CD8-positive, alpha-beta T cell (primary cell): ENCODE measurements at places on chromosomes 2 and 18.

DNA sequence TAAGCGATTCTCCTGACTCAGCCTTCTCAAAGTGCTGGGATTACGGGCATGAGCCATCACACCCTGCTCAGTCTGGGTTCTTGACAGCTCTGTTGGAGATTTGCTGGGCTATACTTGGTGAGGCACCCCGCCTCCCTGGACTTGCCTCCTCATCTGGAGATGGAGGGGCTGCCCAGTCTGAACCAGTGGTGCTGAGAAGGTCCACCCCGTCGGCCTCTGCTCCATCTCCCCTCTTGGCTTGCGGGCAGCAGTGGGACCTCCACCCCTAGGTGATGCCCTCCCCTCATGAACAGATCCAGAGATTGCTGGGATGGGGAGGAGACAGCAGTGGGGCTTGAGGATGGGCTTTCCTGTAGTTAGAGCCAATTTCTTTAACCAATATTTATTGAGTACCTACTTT, 120.9 kb downstream of the CLIP4 start:
- DNase-seq, result no peak

- DNase-seq, result no peak
Observed at GRCh38 chr2:165283342-165283741, 44.1 kb downstream of the SCN2A start.

DNA sequence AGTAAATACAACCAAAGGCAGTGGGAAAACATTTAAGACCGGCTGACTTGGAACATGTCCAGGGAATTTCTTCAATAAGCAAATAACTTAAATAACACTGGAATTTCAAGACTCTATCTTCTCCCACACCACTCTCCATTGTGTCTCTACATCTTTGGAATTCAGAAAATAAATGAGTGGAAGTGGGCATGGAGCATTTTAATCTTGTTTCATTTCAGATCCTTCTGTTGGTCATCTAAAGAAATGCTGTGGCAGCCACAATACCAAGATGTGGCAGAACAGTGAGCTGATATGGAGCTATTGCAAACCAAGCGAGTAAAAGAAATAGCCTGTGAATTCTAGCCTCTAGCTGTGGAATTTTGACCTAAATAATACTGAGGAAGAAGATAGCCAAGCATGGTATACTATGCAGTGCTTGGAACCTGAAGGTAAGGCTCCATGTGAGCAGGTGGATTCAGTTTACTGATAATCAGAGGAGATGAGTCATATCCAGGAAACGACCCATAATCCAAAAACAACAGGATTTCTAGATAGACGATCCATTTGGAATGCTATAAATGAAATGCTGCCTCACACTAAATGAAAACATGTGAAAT, 157.1 kb upstream of the SCN7A start:
- DNase-seq, result no peak

GRCh38 chr18:72246076-72246475, 298.1 kb downstream of the CBLN2 start:
- no peak for DNase-seq

DNA sequence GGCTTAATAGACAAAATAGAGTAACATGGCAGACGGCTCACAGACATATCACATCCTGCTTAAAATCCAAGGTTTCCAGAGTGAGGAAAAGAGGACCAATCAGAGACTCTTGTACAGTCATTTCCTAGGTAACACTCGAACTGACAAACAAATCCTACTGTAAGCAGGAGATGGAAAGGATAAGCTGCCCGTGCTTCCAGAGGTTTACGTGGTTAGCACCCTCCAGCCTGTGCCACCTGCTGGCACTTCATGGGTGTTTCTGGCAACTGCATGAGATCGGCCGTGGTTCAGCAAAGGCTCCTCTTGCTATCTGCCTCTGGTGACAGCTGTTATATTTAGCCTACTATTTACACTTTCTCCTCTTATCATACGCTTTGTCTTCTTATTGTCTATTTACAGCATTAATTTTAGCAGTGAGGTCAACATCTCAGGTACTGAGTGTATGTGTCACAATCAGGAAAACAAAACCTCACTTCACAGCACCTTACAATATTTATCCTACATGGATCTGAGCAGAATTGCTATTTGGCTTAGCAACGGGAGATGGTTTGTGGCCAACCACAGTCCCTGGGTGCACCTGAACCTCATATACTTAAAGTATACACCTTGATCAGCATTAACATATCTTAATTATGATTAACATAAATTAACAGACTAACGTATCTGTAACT, 226.9 kb downstream of the TMEM163 start:
- no peak for DNase-seq

GRCh38 chr2:39158351-39158750, 37.5 kb upstream of the SOS1 start:
- DNase-seq, result no peak

DNA sequence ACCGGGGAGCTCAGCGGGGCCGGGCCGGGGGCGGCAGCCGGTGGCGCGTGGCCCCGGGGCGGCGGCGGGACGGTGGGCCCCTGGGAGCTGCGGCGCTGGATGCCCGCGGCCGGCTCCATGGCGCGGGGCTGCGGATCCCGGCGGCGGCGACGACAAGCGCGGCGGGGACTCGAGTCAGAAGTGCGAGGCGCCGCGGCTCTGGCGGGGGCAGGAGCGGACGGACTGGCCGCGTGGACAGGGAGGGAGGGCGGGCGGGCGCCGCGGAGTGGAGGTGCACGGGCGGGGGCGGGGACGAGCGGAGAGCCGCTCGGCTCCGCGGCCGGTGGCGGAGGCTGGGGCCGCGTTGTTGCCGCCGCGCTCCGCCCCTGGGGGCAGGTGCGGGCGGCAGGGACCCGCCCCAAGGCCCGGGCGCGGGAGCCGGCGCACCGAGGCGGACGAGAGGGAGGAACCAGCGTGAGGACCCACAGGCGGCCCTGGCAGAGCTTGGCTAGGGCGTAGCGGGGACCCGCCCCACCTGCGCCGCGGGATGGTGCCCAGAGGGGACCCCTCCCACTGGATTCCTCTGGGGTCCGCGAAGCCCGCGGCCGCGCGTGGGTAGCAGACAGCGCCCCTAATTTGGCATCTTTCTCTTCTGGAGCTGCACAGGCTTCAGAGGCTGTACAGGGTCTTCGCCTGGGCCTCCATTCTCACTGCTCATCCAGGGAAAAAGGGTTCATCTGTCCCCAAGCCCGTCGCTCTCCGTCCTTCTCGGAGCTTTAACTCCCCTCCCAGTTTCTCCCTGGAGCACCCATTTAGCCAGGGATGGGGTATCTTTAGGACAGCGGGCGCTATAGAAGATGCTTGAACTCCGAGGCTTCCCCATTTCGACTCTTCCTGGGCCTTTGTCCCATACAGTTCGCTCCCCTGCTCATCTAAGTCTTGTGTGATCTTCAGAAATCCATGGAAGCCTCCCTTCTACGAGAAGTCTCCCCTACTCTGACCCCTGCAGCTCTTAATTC, at the start of gene TMEM163:
TMEM163 (minus strand) TSS at position 184 of the 998 bp plus-strand sequence.
- peak; percentile 61 for DNase-seq

DNA sequence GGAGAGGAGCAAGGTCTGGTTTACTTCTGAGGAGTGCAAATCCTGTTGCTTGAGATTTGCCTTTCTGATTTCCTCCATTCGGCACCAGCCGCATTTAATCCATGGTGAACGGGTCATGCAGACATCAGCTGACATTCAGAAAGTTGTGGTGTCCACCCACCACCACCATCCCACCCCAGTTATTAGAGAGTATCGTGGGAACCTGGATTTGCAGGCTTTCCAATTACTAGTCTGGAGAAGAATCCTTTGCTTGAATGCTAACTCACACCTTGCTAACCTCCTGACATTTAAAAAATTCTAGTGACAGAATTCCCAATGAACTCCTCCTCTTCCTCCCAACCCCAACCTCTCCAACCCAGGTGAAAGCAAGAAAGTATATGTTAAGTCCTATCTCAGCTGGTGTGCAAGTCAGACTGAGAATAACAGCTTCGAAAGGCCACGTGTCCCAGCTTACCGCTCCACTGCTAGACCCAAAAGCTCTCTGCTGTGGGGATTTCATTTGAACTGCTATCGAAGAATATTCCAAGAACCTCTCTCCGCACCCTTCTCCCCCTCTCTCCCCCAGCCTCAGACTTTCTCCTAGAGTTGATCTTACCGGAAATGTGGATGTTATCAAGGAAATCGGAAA, 17.7 kb downstream of the BCL11A start:
- DNase-seq, result no peak

DNA sequence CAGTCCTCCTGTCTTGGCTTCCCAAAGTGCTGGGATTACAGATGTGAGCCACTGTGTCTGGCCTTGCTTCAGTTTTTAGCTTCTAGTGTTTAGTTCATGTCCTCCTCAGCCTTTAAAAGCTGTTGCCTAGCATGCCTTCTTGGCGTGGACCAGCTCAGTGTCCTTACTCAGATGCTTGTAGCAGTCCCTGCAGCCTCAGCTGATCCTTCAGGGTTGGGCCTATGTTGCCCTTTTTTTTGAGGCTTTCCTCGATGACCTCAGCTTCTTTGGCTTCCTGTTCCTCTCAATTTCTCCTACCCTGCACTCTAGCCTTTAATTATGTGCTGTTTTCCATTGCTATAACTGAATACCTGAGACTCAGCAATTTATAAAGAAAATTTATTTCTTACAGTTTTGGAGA, 57.7 kb downstream of the TANC1 start:
- DNase-seq, result no peak

- DNase-seq, result no peak
Observed at GRCh38 chr2:60602828-60603532, 49.5 kb upstream of the BCL11A start.

GRCh38 chr2:238251986-238252385, 12.1 kb upstream of the HES6 start:
- no peak for DNase-seq

DNA sequence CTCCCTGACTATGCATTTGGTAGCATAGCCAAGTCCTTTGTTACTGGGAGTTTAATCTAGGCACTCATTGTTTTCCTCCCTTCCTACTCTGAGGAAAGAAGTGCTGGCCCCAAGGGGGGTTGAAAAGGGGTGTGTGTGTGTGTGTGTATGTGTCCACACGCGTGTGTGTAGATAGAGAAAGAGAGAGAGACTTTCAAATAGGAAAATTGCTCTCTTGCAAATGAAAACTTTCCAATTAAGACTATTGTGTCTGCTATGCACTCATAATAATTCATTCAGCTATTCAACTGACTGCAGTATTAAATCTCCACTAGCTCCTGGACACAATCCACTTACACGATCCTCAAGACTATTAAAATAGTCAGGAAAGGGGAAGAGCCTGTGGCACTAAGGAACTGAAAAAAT, 92.9 kb upstream of the CSRNP3 start:
- no peak for DNase-seq

- DNase-seq, result no peak
Observed at GRCh38 chr2:175571078-175571653, 389.7 kb upstream of the ATP5MC3 start.
